Kidney (tissue), 22 donors: ENCODE measurements at places on chromosomes 1 and 21. TPM values are rescaled to one million over a fixed set of nuclear protein-coding genes. Genes with fewer than 3 reads are reported as not detected.

The AVPR1B gene
- 0.69 TPM for total RNA-seq

The LCE3E gene
- total RNA-seq: not detected

The FCRL2 gene
- 2.5 TPM for total RNA-seq

The NUAK2 gene
- total RNA-seq: 19.4 TPM

The NADK gene
- total RNA-seq: 76.3 TPM

The LRRIQ3 gene
- 1.6 TPM for total RNA-seq

The LORICRIN gene
- total RNA-seq: not detected

The CD247 gene
- total RNA-seq: 7.7 TPM

The RGS18 gene
- total RNA-seq: 6.2 TPM

The ELAVL4 gene
- not detected for total RNA-seq

The CRABP2 gene
- total RNA-seq: 15.2 TPM

The PTPRU gene
- total RNA-seq: 53.6 TPM

DNA sequence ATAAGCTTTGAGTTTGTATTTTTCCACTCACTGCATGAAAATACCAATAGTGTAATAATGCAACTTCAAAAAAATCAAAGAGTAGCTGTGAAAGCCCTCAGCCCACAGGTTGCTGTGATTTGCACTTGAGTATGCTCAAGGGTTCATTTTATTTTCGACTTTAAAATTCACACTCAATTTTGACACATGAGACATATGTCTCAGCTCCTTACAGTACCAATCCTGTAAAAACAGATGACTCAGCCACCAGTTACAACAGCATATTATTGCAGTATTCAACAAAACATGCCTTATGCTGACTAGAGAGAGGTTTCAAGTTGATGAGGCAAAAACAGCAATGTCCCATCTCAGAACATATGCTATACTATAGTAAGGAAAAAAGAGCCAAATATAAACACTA lies 66.1 kb downstream of the CYYR1 start:
- no peak overlapping the region for H3K27ac ChIP-seq
- no peaks in the 10 kb centered on the region for H3K36me3 ChIP-seq
- H3K27me3 ChIP-seq: no peaks in the 10 kb centered on the region
- DNase-seq: no peak
- no peaks in the 10 kb centered on the region for H3K4me1 ChIP-seq

GRCh38 chr1:19688041-19688842 lies 23.6 kb downstream of the HTR6 start:
- no peak overlapping the region for H3K27ac ChIP-seq
- no peaks in the 10 kb centered on the region for H3K36me3 ChIP-seq
- H3K4me1 ChIP-seq: no peaks in the 10 kb centered on the region
- DNase-seq: no peak
- no peaks in the 10 kb centered on the region for H3K27me3 ChIP-seq

DNA sequence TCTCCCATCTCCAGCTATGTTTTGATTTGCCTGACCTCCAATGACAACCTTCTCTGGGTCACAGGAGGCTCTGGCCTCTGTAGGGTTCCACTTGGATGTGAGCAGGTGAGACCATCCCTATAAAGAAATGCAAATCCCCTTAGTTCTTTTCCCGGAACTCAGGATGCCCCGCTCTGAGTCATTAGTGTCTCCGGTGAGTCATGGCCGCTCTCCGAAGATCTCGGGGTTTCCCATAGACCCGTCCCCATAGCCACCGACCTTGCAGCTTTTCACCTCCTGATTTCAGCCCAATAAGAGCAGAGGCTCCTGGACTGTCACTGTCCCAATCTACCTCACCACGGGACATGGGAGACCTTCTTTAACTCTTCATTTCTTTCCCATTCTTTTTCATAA lies 98.2 kb downstream of the PGBD5 start:
- no peak overlapping the region for H3K4me3 ChIP-seq
- no peak for DNase-seq
- H3K27me3 ChIP-seq: no peaks in the 10 kb centered on the region
- H3K27ac ChIP-seq: no peak overlapping the region

- no peak overlapping the region for H3K4me3 ChIP-seq
- DNase-seq: no peak
- no peaks in the 10 kb centered on the region for H3K36me3 ChIP-seq
- H3K4me1 ChIP-seq: no peaks in the 10 kb centered on the region
Observed at GRCh38 chr1:170360601-170361000, 171.4 kb upstream of the GORAB start.

DNA sequence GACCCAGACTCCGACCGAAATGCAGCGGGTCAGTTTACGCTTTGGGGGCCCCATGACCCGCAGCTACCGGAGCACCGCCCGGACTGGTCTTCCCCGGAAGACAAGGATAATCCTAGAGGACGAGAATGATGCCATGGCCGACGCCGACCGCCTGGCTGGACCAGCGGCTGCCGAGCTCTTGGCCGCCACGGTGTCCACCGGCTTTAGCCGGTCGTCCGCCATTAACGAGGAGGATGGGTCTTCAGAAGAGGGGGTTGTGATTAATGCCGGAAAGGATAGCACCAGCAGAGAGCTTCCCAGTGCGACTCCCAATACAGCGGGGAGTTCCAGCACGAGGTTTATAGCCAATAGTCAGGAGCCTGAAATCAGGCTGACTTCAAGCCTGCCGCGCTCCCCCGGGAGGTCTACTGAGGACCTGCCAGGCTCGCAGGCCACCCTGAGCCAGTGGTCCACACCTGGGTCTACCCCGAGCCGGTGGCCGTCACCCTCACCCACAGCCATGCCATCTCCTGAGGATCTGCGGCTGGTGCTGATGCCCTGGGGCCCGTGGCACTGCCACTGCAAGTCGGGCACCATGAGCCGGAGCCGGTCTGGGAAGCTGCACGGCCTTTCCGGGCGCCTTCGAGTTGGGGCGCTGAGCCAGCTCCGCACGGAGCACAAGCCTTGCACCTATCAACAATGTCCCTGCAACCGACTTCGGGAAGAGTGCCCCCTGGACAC lies 534 bp downstream of the C1orf56 start:
- H3K36me3 ChIP-seq: peaks cover 7% of the 10 kb centered on the region
- DNase-seq: peak; percentile 85
- peak overlapping the region; percentile 82 for H3K27ac ChIP-seq
- H3K4me3 ChIP-seq: peak overlapping the region; percentile 89
- no peaks in the 10 kb centered on the region for H3K27me3 ChIP-seq
- peaks cover 3% of the 10 kb centered on the region for H3K4me1 ChIP-seq

DNA sequence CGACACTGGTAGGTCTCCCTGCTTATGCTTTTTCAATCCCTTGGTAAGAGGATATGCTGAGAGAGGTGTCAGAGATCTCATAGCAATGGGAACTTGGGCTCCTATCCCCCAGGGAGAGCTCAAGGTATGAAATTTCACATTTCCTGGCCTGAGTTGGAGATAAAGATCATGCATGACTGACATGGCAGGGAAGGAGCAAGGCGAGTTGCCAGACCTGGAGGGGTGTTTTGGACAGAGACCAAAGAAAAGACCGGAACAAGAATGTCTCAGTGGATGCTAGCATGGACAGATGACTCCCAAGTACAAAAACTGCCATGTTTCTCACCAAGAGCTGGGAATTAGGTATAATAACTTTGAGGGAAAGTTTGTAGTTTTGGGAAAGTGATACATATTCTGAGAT lies 334.1 kb upstream of the B3GALT2 start:
- no peaks in the 10 kb centered on the region for H3K36me3 ChIP-seq
- no peaks in the 10 kb centered on the region for H3K4me1 ChIP-seq
- no peak overlapping the region for H3K4me3 ChIP-seq
- H3K27ac ChIP-seq: no peak overlapping the region
- H3K27me3 ChIP-seq: no peaks in the 10 kb centered on the region

- H3K4me3 ChIP-seq: no peak overlapping the region
- H3K36me3 ChIP-seq: no peaks in the 10 kb centered on the region
- no peak overlapping the region for H3K27ac ChIP-seq
- DNase-seq: no peak
Observed at GRCh38 chr1:41423511-41424191, 60.8 kb downstream of the EDN2 start.

DNA sequence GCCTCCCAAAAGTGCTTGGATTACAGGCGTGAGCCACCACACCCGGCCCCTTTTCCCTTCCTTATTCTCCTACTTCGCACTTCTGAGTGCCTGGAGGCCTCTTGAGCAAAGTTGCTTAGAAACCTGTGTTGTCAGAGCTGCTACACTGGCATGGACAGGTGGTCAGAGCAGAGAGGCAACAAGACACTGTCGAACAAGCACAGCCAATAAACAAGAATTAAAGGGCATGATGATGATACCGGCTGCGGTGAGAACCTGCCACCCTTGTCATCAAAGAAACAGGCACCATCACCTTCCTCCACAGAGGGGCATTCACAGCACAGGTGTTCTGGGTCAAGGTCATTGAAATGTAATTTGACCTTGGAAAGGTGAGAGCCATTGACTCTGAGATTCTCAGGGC lies 23.3 kb downstream of the STUM start:
- no peak for DNase-seq
- H3K27ac ChIP-seq: no peak overlapping the region
- no peaks in the 10 kb centered on the region for H3K27me3 ChIP-seq
- H3K36me3 ChIP-seq: no peaks in the 10 kb centered on the region
- H3K4me1 ChIP-seq: no peaks in the 10 kb centered on the region

DNA sequence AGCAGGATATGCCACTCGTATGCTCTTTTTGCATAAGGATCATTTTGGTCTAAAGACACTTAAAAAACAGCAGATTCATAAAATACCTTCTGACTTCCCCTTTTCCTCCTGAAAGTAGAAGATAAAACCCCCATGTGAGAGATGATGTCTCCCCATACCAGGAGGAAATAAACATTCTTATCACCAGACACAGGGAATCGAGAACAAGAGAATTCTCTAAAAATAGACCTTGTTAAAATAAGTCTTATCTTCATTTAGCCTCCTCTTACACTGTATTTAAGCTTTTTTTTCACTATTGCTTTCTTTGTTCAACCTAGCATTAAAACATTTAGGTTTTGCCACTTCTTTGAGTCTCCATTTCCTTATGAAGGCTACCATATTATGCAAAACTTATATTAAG lies 709.3 kb downstream of the KCNT2 start:
- H3K4me1 ChIP-seq: no peaks in the 10 kb centered on the region
- H3K27ac ChIP-seq: no peak overlapping the region
- no peaks in the 10 kb centered on the region for H3K36me3 ChIP-seq

DNA sequence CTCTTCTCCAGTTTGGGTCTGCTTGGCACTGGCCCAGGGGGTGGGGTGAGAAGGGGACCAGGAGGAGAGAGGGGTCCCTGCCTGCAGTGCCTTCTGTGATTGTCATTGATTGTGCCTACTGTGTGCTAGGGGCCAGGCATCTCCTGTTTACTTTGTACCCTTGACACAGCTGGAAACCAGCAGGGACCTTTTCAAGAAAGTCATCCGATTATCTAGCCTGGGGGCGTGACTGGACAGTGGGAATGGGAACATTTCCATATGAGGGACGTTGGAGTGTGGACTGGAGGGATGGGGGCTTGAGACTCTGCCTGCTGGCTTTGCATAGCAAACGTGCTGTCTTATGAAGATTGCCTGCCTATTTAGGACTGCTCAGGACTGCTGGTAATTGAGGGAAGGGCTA lies 19.8 kb upstream of the DMBX1 start:
- H3K4me1 ChIP-seq: peaks cover 6% of the 10 kb centered on the region
- H3K27ac ChIP-seq: no peak overlapping the region
- no peaks in the 10 kb centered on the region for H3K36me3 ChIP-seq
- no peak for DNase-seq

- no peak overlapping the region for H3K27ac ChIP-seq
- no peak for DNase-seq
- H3K4me3 ChIP-seq: no peak overlapping the region
- no peaks in the 10 kb centered on the region for H3K36me3 ChIP-seq
- H3K27me3 ChIP-seq: no peaks in the 10 kb centered on the region
Observed at GRCh38 chr21:41143596-41144325, 24.2 kb upstream of the BACE2 start.

DNA sequence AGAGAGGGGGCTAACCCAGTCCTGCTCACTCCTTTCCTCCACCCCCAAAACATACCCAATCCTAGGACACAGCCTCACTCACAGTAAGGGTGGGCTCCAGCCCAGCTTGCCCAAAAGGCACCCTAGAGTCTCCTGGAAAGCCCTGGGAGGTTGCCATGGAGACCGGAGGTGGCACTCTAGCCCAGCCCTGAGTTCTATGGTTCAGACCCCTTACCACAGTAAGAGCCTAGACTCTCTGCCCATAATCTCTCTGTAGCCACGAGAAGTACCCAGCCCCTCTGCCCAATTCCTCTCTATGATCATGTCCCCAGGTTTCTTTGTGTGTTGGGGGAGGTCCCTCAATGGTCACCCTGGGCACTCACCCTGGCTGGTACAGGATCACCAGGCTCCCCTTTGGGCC lies 14.4 kb downstream of the COL16A1 start:
- no peak overlapping the region for H3K27ac ChIP-seq
- no peaks in the 10 kb centered on the region for H3K4me1 ChIP-seq
- H3K27me3 ChIP-seq: no peaks in the 10 kb centered on the region
- H3K36me3 ChIP-seq: no peaks in the 10 kb centered on the region
- H3K4me3 ChIP-seq: no peak overlapping the region
- peak; percentile 19 for DNase-seq

DNA sequence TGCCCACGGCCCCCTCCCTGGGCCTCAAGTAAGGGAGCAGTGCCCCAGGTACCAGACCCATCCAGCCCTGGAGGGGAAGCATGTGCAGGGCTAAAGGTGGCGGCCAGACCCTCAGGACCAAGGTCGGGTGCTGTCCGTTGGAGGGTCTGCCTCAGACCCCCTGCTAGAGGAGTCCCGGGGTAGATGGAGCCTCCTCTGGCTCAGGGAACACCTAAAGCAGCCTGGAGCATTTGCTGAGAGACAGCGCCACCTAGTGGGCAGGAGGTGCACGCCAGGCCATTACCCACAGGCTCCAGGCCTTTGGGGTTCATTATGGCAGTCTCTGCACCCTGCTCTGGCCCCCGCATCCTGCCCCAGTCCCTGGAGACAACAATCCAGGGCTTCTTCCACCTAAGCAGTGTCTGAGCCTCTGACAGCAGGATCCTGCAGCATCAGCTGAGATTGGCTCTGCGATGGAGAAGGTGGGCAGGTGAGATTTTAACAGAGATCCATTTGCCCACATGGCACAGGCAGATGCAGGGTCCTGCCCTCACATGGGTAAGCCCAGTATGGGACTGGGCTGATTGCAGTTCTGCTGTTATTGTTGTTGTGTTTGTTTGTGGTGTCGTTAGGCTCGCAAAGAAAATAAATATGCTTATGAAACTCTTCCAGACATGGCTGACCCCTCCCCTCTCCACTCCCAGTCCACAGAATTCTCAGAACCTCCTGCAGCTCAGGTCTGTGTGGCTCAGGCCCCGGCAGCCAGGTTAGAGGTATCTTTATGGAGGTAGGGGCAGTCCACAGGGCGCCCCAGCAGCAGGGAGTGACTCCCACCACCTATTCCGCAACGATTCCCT lies 42.4 kb downstream of the CTNNBIP1 start:
- peak; percentile 85 for DNase-seq
- no peaks in the 10 kb centered on the region for H3K4me1 ChIP-seq
- no peaks in the 10 kb centered on the region for H3K27me3 ChIP-seq
- H3K27ac ChIP-seq: no peak overlapping the region
- H3K4me3 ChIP-seq: no peak overlapping the region

- H3K4me1 ChIP-seq: no peaks in the 10 kb centered on the region
- DNase-seq: no peak
- H3K36me3 ChIP-seq: no peaks in the 10 kb centered on the region
- no peak overlapping the region for H3K4me3 ChIP-seq
- H3K27me3 ChIP-seq: no peaks in the 10 kb centered on the region
Observed at GRCh38 chr1:36882536-36883285, 151.6 kb downstream of the GRIK3 start.

- H3K27ac ChIP-seq: no peak overlapping the region
- no peak overlapping the region for H3K4me3 ChIP-seq
- no peaks in the 10 kb centered on the region for H3K27me3 ChIP-seq
- no peaks in the 10 kb centered on the region for H3K4me1 ChIP-seq
Observed at GRCh38 chr1:231969076-231969475, 342.5 kb downstream of the DISC1 start.

GRCh38 chr1:212777151-212777550 lies 14.4 kb downstream of the NSL1 start:
- no peak overlapping the region for H3K27ac ChIP-seq
- no peaks in the 10 kb centered on the region for H3K4me1 ChIP-seq
- no peaks in the 10 kb centered on the region for H3K27me3 ChIP-seq
- no peak overlapping the region for H3K4me3 ChIP-seq
- H3K36me3 ChIP-seq: peaks cover 9% of the 10 kb centered on the region
